ENCODE measurements at places on chromosomes 11 and 22.

DNA sequence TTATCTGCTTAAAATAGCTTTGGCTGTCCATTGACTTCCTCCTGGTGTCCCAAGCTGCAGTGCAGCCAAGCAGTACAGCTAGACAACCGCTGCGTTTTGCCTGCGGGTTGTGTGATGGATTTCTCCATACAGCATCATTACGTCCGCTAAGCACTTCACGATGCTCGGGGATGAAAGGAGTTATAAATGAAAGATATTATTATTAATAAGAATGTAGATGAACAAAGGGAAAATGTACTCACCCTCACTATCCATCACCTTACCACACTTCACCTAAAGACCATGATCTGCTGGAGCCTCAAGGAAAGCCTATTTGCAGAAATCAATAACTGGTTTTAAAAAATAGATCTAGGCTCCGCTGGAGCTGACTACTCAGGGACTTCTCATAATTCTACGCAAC is 509.1 kb downstream of the OPCML start:
- DNase-seq: no peak

GRCh38 chr22:44423556-44424358 is 74.3 kb downstream of the RTL6 start:
- peak; percentile 72 for DNase-seq

GRCh38 chr11:58276151-58276550 is 8.1 kb upstream of the OR10W1 start:
- DNase-seq: no peak

DNA sequence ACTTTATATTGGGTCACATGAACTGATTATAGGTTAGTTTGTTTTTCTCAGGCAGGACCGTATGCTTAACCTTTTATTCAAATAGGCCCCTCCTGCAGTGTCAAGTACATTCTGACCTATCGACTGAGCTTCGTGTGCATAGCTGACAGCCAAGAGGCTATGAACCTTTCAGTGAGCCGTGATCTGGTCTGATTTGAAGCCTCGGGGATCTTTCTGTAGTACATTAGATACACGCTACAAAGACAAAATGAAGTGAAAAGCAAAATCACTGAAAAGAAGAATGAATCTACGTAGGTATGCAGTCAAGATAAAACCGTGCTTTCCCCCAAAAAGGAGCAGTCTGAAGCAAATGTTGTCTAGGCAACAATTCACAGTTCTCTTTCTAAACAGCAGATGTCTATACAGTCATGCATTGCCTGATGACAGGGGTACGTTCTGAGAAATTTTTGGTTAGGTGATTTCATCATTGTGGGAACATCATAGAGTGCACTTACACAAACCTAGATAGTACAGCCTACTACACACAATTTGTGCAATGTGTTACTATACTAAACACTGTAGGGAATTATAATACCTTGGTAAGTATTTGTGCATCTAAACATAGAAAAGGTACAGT is 18.1 kb downstream of the JHY start:
- DNase-seq: no peak

- no peak for DNase-seq
Measured at GRCh38 chr11:115996125-115996807, 492.1 kb upstream of the CADM1 start.

GRCh38 chr22:34072585-34072984 is 152.3 kb upstream of the LARGE1 start:
- DNase-seq: no peak

DNA sequence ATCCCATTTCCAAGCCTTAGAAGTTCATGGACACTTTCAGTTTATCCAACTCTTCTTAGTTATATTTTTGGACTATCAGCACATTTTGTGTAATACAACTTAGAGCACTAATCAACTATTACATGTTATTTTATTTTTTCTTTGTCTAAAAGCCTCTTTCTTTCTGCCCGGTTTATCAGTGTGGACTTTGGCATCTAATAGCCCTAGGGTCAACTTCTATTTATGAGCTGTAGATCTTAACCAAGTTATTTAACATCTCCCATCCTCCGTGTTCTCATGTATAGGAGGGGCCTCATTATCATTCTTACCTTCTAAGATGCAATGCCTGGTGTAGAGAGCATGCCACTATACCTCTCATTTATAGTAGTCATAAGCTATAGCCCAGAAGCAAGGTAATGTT is 4.4 kb downstream of the CARD16 start:
- no peak for DNase-seq

DNA sequence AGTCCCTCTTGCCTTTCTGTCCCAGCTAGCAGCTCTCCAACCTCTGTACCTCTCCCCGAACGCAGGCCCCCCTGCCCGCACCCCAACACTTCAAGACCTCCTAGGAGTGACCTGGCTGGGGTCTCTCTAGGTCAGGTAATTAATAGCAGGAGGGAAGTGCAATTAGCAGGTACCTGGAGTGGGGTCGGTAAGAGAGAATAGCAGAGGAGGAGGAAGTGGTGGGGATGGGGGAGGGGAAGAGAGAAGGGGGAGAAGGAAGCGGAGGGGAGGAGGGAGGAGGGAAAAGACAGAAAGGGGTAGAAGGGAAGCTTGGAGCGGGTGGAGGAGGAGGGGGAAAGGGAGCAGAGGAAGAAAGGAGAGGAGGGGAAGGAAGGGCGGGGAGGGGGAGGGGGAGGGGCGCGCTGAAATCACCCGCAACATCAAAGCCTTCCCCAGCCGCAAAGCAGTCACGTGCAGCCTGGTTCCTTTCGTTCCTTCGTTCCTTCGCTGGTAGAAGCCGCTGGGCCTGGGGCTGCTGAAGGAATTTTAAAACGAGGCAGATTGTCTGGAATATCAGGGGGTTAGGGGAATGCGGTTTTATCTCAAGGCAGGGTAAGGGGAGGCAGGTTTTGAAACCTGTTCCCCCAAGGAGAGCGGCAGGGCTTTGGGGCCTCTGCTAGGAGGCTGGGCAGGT is 29.3 kb upstream of the TCF20 start:
- DNase-seq: no peak

GRCh38 chr11:369336-370018 is at the start of gene B4GALNT4:
B4GALNT4 (plus strand) TSS chr11:369499; CDS start chr11:369804, 305 bp downstream.
- no peak for DNase-seq

GRCh38 chr11:116543911-116544475 is 228.8 kb downstream of the BUD13 start:
- no peak for DNase-seq

- DNase-seq: no peak
Measured at GRCh38 chr11:2452321-2453012, 7.7 kb downstream of the KCNQ1 start.

GRCh38 chr11:934527-934926 is 8.9 kb downstream of the AP2A2 start:
- no peak for DNase-seq

DNA sequence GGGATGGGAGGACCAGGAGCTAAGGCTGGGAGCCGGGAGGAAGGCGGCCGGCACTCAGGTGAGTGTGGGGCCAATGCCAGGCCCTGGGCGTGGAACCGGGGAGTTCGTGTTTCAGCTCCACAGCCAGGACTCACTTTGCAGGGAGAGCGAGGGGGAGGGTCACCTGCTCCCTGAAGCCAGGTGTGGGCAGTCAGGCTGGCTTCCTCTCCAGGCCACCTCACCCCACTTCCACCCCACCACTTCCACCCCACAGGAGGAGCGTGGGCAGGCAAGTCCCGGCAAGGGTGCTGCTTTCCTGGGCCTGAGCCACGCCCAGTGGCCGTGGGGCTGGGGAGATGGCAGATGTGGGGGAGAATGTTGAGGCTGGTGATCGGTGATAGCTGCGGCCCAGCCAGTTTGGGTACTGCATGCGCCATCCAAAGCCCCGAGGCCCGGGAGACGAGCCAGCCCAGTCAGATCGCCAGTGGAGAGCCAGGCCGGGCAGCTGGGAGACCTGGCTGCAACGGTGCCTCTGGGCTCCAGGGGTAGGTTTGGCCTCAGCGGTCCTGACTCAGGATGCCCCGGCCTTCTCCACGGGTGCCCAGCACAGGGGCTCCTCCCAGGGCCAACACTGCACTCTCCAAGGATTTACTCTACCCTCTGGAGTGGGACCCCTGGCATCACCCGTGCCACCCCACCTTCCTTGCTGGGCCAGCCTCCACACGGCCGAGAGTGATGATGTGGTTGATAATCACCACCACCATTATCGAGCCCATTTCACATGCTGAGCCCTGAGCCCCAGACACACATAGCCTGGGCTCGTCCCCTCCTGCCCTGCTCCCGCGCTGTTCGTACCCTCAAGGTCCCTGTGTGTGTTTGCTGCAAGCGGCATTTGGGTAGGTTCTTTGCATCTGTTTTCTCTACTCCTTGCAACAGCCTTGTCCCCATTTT is 93.8 kb downstream of the WNT7B start:
- no peak for DNase-seq

DNA sequence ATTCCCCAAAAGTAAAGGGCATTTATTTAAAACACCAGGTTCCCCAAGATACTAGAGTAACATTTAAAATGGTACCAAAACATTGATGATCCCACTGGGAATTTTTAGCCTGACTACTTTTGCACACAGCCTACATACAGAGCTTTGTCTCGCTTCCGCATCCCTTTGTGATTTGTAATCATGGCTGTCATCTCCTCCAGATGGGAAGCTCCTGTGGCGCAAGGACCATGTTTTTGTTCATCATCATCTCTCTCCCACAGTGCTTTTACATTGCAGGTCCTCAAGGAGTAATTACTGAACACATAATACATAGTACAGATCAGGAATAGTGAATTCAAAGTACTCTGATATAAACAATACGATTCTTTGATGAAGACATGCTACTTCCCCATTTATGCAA is 231.2 kb upstream of the MTNR1B start:
- no peak for DNase-seq

GRCh38 chr22:38611559-38611958 is 41.6 kb upstream of the DMC1 start:
- no peak for DNase-seq

DNA sequence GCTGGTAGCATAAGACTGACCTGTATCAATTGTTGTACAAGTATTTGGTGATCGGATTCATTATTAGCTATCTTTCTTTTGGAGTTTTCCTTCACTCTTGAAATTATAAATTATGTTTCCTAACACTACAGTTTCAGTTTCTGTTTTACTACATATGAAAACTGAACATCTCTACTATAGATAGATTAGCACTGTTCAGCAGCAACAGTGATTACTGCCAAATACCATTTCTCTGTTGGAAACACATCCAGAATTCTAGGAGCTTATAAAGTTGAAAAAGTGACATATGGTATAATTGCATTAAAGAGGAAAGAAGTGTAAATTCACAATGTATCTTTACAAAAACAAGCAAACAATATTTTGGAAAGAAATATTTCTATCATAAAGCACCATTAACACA is 118.5 kb upstream of the GRIA4 start:
- DNase-seq: no peak

- DNase-seq: no peak
Measured at GRCh38 chr11:68122936-68123539, 1.9 kb upstream of the CHKA start.

DNA sequence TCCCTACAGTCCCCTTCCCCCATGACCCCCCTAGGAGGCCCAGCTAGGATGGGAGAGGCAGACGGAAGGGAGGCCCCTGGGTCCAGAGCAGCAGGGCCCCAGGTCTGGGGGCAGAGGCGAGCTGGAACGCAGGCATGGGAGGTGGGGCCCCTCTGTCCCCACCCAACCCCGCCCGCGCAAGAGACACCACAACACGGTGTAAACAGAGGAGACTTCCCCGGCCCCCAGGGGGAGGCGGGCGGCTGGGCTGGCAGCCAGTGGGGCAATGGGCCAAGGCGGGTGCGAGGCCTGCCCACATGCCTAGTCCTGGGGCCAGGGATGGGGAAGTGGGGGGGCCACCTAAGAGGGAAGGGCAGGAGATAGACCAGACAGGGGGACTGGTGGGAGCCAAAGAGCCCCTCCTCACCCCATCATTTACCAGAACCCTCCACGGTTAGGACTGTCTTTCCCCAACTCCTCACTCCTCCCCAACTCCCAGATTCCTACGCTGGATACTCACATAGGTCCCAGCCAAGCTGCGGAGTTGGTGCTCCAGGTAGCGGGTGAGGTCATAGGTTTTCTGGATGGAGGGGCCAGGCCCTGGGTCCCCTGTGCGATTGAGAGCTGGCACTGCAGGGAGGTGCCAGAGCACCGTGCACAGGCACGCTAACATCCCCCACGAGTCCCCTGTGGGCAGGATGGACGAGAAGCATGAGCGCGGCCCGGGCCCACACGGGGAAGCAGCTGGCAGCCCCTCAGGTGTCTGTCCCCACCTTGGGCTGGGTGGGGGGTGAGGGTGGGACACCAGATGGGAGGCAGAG is 6.2 kb downstream of the CLCF1 start:
- DNase-seq: no peak

- peak; percentile 86 for DNase-seq
Measured at GRCh38 chr11:110525883-110526282, 96.1 kb downstream of the FDX1 start.

- DNase-seq: peak; percentile 71
Measured at GRCh38 chr22:31970490-31971444, 26.4 kb downstream of the YWHAH start.

GRCh38 chr11:114281388-114281956 is 14.7 kb upstream of the NNMT start:
- DNase-seq: no peak

GRCh38 chr11:121773076-121773475 is 320.3 kb upstream of the SORL1-AS1 start:
- DNase-seq: no peak

DNA sequence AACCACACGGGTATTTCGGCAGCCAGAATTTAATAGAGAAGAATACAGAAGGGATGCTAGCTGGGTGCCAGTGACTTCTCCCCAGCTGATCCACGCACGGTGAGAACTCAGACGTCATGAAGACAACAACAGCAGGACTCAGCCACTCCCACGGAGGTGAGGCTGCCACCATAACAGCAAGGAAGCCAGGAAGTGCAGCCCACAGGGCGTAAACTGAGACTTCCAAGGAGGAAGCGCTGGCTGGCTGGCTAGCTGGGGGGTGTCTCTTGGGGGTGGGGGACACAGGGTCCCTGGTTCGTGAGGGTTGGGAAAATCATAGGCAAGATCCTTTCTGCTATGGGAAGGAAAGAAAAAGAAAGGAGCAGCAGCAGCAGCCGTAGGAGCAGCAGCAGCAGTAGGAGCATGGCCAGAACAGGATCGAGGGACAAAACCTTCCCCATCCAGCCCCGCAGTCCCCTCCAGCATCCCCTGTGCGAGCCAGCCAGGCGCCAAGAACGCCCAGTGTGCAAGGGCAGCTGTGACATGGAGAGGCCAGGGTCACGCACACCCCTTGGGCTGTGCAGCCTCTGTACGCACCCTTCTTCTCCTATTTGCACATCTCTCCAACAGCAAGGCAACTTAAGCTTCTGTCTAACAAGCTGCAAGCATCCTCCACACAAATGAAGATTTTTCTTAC is 49.6 kb upstream of the SHANK2 start:
- DNase-seq: no peak
